ENCODE measurements at places on chromosomes 2 and 18.
A peak's percentile ranks its signal among the peaks of the same experiment; 100 is the strongest.

- no peak for DNase-seq
Observed at GRCh38 chr18:55555395-55556027, 32.5 kb downstream of the TCF4 start.

DNA sequence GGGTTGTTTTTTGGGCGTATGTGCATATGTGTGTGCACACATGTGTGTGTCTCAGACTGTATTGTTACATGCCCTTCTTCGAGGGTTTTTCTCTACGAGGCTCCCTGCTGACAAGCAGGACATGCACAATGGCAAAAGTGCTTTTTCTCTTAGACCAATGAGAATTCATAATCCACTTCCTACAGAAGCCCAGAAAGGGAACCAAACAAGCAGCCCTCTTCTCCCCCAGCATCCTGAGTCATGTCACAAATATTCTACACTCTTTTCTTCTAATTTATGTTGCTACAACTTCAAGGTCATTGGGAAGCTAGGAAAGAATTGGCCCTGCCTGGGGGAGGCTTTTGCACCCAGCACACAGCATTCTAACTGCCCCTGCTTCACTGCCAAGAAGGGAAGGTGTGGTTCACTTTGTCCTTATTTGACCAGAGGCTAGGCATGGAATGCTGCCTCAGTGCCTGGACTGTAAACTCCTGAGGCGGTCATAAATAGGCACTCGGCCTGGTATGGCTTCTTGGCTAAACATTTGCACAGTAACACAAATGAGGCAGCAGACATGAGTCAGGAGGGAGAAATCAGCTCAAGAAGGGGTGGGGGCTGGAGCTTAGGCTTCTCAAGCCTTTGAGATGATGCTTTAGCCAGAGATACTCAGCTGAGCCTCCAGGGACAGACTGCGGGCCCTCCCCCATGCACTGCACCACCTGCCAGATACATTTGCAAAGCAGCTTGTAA is 92.7 kb upstream of the KLF7 start:
- peak; percentile 90 for DNase-seq

GRCh38 chr2:197946562-197946961 is 142.2 kb downstream of the PLCL1 start:
- no peak for DNase-seq

DNA sequence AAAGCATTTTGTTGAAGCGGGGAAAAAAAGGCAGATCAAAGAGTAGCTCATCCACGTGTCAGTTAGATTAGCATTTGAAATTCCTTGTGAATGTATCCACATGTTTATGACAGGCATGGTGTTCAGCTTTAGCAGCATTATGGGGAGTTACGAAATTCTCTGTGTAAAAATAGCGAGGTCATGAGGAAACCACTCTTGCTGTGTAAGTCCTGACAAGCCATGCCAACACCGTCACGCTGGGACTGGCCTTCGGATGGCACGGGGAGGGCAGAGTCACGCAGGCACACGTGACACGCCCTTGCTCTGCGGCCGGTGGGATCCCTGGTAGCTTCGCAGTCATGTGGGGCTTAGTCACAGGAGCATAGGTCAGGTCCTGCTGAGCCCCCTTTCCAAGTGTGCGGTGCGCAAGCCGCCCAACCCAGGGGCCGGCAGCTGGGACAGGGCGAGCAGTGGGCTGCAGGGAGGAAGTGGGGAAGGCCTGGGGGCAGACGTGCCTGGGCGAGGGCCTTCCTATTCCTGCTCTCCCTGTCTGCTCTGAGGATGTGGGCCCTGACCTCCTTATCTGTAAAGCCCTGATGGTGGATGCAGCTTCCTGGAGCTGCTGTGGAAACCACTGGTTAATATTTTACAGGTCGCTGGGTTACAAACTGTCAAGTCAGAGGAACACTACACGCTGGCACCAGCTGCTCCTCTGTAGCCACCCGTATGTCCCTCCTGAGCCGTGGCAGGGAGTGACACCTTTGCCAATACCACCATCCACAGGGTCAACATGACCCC is 18.0 kb downstream of the MBP start:
- peak; percentile 92 for DNase-seq

DNA sequence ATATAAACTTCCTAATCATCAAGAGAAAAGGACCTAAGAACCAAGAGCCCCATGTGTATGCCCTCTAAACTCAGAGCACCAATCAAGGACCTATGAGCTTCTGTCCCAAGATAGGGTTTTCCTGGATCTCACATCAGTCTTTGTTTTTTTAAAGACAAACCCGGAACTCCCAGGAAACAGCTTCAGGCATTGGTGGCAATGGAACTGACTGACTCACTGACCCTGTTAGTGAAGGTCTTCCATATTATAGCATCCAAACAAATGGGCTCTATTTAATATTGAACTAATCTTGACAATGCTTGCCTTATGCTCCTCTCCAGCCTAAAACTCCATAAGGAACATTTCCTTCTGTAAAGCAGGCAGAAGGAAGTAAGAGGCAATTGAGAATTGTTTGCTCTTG is 63.5 kb upstream of the RPE start:
- no peak for DNase-seq

GRCh38 chr2:157287160-157287559 is 29.7 kb downstream of the GALNT5 start:
- DNase-seq: no peak

DNA sequence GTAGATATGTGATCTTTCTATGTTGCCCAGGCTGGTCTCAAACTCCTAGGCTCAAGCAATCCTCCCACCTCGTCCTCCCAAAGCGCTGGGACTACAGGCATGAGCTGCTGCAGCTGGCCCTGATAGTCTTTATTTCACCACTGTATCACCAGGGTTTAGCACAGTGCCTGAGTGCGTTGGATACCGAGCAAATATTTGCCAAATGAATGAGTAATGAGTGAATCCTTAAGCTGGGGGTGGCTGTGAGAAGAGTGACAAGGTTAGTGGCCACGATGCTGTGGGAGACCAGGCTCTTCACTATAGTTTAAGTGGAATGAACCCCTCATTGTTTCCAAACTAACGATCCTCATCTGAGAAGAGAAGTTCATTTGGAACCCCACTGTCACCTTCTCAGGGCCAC is 60.8 kb upstream of the FAM136A start:
- DNase-seq: no peak

- DNase-seq: no peak
Observed at GRCh38 chr2:162731917-162732804, 106.4 kb downstream of the KCNH7 start.

GRCh38 chr2:143840601-143841000 is 679.3 kb downstream of the ZEB2 start:
- no peak for DNase-seq

GRCh38 chr2:38666556-38666910 is 619 bp downstream of the GALM start:
- DNase-seq: no peak

DNA sequence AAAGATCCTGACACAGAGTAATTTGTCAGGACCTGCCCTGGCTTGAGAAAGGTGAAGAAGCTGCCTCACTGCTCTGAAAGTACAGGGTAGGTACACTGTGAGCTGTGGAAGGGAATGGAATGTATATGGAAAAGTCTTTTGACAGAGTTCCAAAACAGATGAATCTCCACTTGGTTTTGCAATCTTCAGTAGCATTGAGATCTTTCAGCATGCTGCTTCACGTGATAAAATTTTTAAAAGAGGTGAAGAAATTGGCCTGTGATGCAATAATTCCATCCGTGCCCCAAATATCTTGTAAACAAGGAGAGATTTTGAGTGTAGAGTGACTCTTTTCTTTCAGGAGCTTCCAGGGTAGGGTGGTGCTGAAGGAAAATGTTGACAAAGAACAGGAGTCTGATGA is 123.1 kb downstream of the OSR1 start:
- DNase-seq: no peak

DNA sequence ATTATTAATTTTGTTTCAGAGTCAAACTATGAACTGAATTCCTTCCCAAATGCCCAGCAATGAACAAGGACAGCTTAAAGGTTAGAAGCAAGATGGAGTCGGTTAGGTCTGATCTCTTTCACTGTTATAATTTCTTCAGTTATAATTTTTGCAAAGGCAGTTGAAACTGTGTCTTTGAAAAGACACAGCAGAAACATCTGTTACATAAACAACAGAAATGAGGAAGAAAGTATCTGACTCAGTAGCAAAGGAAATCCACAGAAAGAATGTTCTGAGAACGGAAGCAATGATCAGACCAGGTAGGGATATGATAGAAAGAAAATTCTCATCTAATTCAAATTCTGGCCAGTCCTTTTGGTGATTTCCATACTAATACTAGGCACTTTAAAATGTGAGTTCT is 5.2 kb upstream of the RMC1 start:
- DNase-seq: no peak

DNA sequence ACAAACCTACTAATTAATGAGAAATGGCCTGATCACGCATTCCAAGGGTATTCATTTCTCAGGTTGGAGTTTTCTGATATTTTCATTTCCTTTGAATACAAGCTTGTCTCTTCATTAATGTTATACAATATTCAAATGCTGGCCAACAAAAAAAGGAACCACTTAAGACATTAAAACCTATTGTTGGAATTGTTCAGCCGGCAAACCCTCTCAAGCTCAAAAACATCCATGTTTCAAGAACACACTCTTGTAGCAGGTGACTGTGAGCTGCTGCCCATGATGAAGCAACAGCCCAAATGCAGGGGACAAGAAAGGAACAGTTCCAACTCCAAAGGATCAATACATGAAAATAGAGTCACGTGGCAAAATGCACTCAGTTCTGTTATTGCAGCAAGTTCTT is 454.5 kb downstream of the BCL11A start:
- DNase-seq: no peak

DNA sequence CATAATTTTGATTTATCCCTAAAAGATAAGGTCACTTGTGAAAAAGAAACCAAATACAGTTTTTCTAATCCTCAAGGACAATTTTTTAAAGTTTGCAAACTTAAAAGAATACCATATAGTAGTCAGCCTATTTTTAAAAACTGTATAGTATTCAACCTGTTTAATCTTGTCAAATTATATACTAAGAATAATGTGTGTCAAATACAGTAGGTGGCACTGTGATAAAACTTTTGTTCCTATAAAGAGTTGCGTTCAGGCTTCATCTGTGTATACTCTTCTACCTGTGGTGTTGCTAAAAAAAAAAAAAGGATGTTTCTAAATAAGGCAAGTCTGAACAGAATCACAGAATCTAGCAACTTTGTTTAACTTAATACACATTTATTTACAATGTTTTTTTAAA is 68.6 kb downstream of the CCDC138 start:
- DNase-seq: no peak

GRCh38 chr2:217568289-217568971 is 434.4 kb downstream of the TNS1 start:
- no peak for DNase-seq

DNA sequence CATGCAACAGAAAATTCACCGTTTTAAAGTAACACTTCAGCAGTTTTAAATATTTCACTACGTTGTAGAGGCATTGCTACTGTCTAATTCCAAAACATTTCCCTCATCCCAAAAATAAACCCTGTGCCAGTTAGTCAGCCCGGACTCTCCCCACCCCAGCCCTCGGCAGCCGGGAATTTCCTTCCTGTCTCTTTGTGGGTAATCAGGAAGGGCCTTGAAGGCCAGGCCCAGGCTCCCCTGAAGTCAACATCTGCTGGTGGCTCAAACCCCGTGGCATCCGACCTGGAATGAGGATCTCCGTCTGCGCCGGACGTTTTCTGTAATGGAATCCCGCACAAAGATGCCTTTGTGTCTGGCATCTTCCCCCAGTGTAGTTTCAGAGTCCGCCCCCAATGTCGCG is 219.6 kb downstream of the SNTG2 start:
- DNase-seq: no peak

DNA sequence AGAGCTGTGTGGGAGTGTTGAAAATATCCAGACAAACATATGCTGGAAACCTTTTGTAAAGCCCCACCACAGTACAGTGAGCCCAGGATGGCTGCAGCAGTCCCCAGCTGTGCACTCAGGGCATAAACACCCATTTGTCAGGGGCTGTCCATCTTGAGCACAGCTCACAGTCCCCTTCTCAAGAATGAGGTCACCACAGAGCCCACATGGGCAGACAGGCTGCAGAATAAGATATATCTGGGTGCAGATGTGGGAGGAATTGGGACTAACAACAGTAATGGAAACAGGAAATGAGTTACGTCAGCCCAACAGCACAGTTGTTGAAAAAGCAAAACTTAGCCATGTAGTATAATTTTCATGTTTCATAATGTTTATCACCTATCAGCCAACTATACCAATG is 219.6 kb downstream of the ETAA1 start:
- DNase-seq: no peak

DNA sequence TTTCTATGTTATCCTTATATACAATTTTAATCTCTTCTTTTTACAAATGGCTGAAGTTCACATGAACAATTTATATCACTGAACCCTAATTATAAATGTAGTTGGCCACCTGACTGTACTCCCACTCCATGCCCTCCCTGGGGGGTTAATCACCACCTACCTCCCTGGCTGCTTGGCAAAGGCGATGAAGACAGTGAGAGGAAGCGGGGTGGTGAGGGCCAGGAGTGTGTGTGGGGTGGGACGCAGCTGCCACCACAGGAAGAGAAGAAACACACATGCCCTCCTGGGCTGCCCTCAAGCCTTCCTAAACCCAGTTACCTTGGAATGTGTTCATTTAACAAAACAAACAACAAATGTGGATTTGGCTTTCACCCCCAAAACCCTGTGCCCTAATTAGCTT is 87.0 kb upstream of the REV1 start:
- no peak for DNase-seq

- DNase-seq: peak; percentile 70
Observed at GRCh38 chr2:232444409-232445148, 11.4 kb upstream of the ALPI start.

DNA sequence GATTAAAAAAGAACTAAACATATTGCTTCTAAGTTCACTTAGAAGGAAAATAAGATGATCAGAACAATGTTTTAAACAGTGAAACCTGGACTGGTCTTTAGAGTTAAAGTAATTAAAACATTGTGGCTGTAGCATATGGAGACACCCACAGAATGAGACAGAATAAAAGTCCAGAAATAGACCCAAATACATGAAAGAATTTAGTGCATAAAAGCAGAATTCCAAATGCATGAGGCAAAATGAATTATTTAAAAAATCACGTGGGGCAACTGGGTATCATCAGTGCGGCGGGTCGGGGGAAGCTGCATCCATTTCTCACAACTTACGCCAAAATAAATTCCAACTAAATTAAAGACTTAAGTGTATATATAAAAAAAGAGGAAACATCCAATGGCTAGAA is 12.1 kb downstream of the RNF149 start:
- DNase-seq: no peak

DNA sequence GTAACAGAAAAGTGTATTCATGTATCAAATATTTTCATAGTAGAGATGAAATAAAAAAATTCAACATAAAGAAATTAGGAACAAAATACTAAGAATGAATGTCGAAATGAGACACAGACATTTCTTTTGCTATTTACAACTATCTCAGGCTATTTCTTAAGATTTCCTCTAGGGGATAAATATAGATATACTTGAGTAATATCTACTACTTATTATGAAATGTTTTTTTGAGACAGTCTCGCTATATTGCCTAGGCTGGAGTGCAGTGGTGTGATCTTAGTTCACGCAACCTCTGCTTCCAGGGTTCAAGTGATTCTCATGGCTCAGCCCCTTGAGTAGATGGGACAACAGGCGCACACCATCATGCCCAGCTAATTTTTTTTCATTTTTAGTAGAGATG is 326.1 kb downstream of the RNF144A start:
- DNase-seq: no peak

- DNase-seq: no peak
Observed at GRCh38 chr2:20040489-20041172, 10.8 kb downstream of the LAPTM4A start.

- DNase-seq: no peak
Observed at GRCh38 chr2:63735263-63735662, 106.4 kb upstream of the UGP2 start.

Measured in testis (tissue), 5 donors.